Stimulated activated CD8-positive, alpha-beta memory T cell treated with anti-CD3 and anti-CD28 coated beads, Interleukin-4, amount 100 ng/mL, for 24 hours (primary cell): ENCODE measurements at places on chromosomes 2 and 18.

- no peak for DNase-seq
These were observed 4.5 kb downstream of the CRIM1 start for GRCh38 chr2:36360063-36360462.

DNA sequence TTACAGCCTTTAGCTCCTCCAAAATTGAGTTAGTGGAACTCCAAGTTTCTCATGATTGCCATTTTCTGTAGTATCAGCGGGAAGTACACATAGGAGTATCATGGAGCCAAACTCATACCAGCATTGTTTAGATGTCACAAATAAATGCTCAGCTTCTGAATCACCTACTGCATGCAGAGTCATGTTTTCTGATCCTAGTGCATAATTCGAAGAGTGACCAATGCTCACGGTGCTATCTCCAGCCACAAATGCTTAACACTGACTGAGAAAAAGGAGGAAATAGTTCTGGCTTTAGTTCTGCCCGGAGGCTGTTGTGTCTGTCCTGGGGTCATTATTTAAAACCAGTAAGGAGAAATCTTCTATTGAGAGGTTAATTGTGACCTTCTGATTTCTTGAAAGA is 45.4 kb upstream of the LRATD1 start:
- no peak for DNase-seq

- no peak for DNase-seq
These were observed 1.7 kb upstream of the LCLAT1 start for GRCh38 chr2:30445266-30445821.

- no peak for DNase-seq
These were observed 183.6 kb downstream of the BABAM2 start for GRCh38 chr2:28074137-28074536.

GRCh38 chr2:191748059-191748461 is 70.1 kb downstream of the NABP1 start:
- DNase-seq: no peak

GRCh38 chr2:71937396-71937795 is 210.3 kb downstream of the CYP26B1 start:
- no peak for DNase-seq

- DNase-seq: no peak
These were observed 171.1 kb upstream of the NRP2 start for GRCh38 chr2:205511221-205511620.

DNA sequence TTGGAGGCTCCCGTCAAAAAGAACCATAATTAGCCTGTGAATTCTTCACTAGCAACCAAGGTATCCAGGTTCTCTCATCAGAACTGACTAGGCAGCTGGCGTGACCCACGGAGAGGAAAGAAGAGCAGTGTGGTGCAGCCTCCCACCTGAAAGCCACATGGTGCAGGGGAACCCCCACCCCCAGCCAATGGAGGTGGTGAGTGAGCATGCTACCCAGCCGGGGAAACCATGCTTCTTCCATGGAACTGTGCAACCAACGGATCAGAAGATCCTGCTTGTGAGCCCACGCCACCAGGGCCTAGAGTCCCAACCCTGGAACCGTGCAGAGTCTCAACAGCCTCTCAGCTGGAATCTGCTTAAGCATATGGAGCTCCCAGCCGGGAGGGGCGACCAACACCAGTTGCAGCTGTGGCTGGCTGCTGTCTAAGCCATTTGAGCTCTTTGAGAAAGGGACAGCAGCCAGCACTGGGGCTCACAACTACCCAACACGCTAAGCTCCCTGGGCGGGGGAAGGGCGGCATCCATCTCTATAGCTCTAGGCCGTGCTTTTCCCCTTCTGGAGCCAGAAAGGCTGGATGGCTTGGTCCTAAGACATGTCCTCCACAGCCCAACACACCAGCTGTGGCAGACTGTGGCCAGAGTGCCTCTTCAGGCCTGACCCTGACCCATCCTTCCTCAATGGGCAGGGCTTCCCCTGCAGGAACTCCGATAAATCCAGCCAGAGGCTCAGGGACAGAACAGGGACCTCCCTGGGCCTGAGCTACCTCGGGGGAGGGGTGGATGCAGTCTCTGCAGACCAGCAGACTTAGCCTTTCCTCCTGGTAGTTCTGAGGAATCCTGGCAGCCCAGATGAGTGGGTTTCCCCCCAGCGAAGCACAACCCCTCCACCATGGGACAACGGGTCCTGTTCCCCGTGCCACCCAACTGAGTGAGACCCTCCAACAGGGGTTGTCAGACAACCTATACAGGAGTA is 151.4 kb upstream of the NXPH2 start:
- no peak for DNase-seq

DNA sequence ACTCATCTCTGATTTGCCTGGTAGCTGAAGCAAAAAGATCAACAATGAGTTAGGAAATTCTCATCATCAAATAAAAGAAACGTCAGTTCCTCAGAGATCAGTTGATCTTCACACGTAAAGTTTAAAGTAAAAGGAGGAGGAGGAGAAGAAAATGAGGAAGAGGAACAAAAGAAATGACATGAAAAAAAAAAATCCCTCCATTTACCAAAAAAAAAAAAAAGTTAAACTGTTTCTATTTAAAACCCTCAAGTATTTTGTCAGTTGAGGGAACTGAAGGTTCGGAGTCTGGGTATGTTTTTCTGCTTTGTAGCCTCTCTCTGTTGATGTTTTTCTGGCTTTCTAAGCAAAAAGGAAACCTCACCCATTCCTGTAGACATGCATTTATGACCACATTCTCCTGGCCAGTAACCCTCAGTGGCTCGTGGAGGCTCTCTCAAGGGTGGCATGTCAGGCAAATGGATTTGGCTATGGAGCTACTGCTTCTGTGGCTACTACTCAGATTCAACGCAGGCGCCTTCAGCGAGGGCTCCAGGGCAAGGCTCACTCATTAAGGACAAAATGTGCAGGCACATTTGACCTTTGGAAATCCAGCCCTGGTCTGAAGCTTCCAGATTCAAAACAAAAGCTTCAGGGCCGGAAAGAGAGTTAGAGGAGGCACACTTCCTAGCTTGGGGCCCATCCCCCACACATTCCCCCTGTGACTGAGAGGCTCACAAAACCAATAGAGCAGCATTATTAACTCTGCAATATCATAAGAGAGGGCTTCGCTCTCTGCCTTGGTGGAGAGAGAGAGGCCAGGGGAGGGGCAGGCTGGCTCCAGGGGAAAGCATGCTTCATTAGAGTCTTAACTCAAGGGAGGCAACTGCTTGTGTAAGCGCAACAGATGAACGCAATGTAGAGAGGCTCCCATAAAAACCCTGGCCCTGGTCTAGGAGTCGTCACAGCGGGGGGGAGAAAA is 22.3 kb downstream of the KLF7 start:
- DNase-seq: no peak

DNA sequence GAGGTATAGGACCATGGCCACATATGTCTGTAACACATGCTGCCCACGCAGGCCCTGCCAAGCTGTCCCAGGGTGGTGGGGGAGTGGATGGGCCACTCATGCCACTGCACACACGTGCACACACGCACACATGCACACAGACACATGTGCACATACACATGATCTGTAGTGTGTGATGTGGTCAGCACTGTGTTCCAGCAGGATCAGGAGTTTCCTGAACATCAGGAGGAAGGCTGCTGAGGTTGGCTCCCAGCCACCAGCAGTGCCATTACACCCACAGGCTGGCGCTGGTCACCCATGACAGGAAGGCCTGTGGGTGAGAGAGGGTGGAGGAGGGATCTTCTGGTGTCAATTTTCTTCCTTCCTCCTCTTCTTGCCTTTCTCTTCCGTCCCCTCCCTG is 44.7 kb downstream of the POMC start:
- no peak for DNase-seq

DNA sequence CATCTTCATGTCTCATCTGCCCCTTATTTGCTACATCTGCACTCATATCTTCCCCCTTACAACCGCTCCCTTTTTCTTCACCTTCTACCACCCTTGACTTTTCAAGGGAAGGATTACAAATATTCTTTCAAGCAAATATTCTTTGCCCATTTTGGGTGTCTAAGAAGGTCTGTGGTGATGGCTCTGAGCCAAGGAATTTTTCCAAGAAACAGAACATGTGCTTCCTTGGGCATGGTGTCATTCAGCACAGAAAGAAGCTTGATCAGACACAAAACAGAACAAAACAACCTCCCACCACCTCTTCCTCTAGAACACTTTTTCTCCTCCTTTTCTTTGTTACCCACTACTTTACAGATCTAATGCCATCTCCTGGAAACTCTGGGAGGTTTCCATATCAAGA is 313.7 kb downstream of the SATB2 start:
- no peak for DNase-seq

GRCh38 chr2:143632751-143633374 is 503.6 kb downstream of the ARHGAP15 start:
- DNase-seq: no peak

- no peak for DNase-seq
These were observed 213.8 kb downstream of the MYO3B start for GRCh38 chr2:170391697-170392096.

DNA sequence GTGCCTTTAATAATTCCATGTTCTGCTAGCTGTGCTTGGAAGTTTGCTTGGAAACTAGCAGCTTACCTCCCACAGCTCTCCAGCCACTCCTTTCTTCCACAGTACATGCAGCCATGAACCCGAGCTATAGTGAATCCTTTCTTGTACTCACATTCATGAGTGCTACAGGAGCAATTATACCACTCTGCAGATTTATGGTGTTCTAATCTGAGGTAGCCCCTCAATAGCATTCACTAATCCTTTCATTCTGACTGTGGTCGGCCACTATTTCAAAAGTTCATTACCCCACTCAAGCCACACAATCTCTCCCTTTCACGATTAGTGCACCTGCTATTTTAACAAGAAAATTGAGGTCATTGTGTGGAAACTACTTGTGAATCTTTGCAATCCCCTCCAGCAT is 53.2 kb downstream of the CSRNP3 start:
- DNase-seq: no peak

DNA sequence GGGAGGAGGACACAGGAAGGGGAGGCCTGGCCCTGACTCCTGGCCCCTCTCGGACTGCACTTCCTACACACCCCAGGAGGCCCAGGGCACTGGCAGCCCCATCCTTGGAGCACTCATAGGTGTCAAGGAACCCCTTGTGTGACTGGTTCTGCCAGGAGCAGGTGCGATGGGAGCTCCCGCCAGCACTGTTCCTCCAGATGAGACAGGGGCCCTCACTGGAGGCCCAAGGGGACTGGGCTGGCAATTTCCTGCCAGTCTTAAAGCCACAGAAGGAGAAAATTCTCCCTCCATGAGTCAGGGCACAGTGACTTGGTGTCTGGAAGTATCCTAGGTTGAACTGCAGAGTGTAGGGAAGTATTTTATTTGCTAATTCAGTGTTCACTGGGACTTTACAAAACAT is 42.8 kb upstream of the MAL start:
- no peak for DNase-seq

- peak; percentile 37 for DNase-seq
These were observed 80.7 kb upstream of the LDLRAD4 start for GRCh38 chr18:13137670-13138419.

DNA sequence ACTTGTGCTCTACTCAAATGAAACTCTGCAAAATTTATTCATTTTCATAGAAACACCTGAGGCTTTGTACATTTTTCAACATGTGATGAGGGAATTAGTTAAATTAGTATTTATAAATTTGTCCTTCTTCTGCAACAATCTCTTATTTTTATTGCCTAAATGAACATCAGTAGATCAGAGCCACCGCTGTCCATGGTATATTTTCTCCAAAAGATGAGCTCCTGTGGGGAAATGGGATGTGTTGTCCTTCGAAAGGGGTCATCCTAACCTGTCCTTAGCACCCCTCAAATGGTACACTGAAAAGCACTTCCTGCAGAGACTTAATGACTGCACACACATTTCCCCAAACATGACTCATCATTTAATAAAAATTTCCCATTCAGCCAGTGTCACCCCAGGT is 714.6 kb downstream of the MBD2 start:
- no peak for DNase-seq

GRCh38 chr2:110678457-110679336 is 834 bp upstream of the BUB1 start:
- DNase-seq: no peak

DNA sequence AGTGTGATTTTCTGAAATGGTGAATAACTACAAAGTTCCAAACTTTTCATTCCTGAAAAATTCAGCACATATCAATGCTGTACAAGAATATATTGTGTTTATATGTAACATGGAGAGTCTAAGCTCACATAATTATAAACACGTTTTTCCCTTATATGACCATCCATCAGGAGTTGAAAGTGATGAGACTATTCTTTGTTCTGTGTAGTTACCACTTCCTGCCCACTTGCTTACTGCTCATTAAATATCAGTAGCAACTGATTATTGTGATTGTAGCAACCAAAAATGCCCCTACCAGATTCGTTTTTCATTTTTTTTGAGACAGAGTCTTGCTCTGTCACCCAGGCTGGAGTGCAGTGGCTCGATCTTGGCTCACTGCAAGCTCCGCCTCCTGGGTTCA is 30.8 kb downstream of the OTX1 start:
- DNase-seq: no peak

GRCh38 chr18:8480506-8481328 is 128.5 kb upstream of the RAB12 start:
- DNase-seq: no peak

GRCh38 chr18:45277908-45278307 is 337.4 kb upstream of the SLC14A2 start:
- DNase-seq: no peak

DNA sequence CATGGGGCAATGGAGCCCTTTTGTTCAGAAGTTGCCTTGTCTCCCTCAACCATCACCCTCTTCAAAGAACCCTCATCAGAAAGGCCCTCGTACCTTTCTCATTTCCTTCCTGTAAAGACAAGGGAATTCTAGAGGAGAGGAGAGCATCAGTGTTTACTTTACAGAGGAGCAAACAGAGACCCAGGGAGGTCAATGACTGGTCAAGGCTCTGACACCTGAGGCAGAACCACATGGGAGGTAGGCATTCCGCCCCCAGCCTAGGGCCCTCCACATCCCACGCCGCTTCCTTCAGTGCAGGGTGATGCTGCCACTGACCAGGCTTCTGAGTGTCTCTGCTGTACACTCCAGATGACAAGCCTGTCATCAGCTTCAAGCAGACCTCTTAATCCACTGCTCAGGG is 104.7 kb downstream of the NRP2 start:
- no peak for DNase-seq

GRCh38 chr2:241865957-241866789 is 3.4 kb upstream of the RTP5 start:
- no peak for DNase-seq

- no peak for DNase-seq
These were observed 69.1 kb upstream of the KCNE4 start for GRCh38 chr2:222982909-222983265.

GRCh38 chr2:41026613-41027012 is 574.7 kb upstream of the SLC8A1 start:
- no peak for DNase-seq

DNA sequence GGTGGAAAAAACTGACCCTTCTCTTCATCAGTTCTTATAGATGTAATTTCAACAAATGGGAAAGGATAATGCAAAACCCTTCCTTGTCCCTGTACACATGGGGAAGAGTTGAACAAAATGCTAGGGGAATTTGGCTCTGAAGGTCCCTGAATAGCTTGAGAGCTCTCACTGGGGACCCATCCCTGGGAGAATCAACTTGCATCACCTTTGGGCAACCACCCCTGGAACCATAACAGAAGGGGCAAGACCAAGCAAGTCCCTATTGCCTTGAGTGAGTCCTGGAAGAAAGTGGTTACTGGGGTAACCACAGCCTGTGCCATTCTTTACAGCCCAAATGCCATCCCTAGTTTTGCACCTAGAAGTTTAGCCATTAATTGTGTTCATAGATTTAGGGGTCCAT is 52.2 kb upstream of the B3GNT2 start:
- no peak for DNase-seq

- no peak for DNase-seq
These were observed 79.2 kb upstream of the EPC2 start for GRCh38 chr2:148565272-148565894.
